ENCODE measurements at places on chromosomes 7 and 10.
A peak's percentile ranks its signal among the peaks of the same experiment; 100 is the strongest.

DNA sequence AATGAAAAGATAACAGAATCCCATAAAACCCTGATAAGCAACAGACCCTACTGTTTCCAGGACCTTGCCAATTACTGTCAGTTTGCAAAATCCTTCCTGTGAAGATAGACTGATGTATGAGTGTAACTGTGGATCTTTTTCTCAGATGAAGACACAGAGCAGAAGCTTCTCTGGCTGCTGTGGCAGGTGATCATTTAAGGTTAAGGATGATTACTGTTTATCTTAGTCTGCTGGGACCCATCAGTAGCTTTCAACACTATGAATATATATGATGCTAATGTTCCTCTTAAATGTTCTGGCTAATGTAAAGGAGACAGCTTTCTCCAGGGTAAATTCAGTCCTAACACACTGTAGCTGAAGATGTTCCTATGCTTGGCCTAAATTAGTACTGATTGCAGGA, 56.0 kb upstream of the CTTNBP2 start:
- no peak for DNase-seq

- DNase-seq: peak; percentile 92
These were observed 67.7 kb downstream of the TACR2 start for GRCh38 chr10:69348816-69349541.

DNA sequence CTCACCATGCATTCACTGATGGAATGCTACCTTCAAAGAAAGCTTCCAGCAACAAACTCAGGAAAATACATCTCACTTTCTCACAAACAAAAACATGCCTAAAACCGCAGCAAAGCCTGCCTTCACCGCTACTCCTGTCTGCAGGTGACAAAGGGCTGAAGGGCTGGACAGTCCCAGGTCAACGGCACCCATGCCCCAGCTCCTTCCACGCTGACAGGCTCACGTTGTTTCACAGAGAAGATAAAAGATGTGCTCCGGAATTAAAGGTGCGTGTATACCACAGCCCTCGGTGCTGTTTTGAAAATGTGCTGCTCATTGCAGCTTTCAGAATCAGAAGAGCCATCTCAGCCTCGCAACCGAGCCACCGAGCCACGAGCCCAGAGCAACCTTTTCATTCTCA, 445.0 kb downstream of the PTPRN2 start:
- no peak for DNase-seq

- no peak for DNase-seq
These were observed 66.1 kb upstream of the STK17A start for GRCh38 chr7:43516581-43517342.

DNA sequence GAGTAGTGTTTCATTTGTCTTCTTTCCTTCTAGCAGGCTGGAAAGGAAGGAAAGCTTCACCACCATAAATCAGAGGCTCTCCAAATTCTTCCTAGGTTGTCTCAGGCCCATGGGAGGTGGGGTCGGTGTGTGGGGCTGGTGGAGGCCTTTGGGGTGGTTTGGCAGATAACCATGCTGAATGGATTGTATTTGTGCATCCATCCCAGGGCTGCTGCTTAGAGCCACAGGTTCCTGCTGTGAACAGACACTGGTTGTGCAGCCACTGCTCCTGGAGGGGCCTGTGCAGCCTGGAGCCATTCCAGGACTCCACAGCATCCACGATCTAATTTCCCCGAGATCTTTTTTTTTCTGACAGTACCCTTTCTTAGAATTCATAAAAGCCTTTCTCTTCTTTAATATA, 741.8 kb downstream of the SUGCT start:
- peak; percentile 22 for DNase-seq

- DNase-seq: no peak
These were observed 35.0 kb upstream of the SRI start for GRCh38 chr7:88254721-88255424.

GRCh38 chr7:30301751-30302150, 17.4 kb downstream of the ZNRF2 start:
- DNase-seq: no peak

DNA sequence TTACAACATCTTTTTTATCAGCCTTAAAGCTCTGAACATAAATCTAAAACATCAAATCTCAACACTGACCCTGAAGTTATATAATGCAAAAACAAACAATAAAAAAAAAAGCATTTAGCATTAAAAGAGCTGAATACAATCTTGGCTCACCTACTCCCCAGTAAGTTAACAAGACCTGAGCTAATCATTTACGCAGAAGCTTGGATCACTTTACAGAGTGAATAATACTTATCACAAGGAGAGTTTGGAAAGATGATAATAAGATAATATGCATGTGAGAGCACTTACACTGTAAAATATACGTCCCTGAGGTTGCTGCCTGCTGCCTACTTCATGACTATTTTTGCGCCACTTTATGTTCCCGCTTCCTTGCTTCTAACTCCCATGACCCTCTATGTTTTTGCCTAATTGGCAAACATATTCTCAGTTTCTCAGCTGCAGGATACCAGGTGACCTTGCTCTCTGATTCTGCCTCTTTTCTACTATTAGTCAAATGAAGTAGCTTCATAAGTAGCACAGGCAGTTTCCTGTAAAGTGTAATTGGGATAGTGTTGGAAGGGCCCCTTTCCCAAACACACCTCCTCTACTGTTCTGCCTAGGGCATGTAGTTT, 333.6 kb downstream of the LRRTM3 start:
- DNase-seq: no peak

DNA sequence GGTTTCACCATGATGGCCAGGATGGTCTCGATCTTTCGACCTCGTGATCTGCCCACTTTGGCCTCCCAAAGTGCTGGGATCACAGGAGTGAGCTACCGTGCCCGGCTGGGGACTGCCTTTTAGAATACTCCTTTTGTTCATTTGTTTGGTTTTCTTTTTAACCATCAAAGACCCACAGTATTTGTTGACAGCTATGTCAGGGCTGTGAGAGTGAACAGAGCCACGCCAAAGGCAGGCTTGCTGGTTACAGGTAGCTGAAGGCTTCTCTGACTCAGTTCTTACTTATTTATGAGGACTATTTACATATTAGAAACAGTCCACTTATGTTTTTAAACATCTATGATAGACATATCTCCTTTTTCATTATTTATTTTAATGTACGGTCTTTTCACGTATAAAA, 544.5 kb downstream of the CALN1 start:
- no peak for DNase-seq

- peak; percentile 67 for DNase-seq
These were observed 12.3 kb downstream of the CAV2 start for GRCh38 chr7:116511552-116512519.

DNA sequence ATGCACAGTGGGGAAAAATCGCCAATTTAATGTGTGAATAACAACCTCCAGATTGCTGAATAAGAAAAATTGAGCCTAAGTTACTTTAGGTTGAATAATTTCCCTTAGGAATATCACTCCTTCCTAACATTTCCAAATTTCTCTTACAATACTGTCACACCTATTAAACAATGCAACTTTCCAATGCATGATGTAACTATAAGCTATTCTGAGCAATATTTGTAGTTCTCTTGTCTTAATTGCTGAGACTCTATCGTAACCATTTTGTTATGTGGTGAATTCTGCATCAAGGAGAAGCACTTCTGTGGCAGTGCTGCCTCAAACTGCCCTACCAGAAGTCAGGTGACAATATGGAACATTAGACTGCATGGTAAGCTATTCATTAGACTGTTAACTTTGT, 386.7 kb upstream of the LRRN3 start:
- no peak for DNase-seq

DNA sequence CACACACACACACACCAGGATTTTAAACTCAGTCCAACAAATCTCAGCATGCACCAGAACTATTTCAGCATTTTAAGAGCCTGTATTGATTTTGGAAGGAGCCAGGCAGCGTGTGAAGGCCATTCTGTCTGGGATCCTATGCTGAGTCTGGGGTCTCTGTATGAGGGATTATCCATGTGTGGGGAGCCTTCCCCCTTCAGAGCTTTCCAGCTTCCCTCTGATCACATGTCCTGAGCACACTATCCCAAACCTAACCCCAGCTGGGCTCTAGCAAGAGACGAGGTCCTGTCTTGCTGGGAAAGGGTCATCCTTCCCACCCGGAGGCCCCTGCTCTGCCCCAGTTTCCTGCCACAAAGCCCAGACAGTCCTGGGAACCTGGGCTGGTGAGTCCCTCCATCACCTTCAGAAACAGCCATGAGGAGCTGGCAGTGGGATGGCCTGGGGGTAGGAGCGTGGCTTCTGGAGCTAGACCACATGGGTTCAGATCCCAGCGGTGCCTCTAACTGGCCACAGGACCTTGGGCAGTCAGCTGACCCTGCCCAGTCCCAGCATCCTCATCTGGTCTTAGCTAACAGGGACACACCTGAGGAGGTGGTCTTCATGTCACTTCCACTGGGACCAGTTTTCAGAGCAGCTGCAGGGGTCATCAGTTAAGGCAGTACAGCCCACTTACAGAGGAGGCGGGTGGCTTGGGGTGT, 79.6 kb upstream of the RET start:
- DNase-seq: no peak

- no peak for DNase-seq
These were observed 43.8 kb upstream of the SEMA3D start for GRCh38 chr7:85230623-85231022.

GRCh38 chr10:95832216-95833041, 75.3 kb upstream of the CC2D2B start:
- DNase-seq: no peak

Measured in astrocyte of the spinal cord (primary cell).